ENCODE measurements at places on chromosomes 4 and X.

GRCh38 chr4:33883111-33883510, 2361.2 kb downstream of the ARAP2 start:
- DNase-seq = no peak

DNA sequence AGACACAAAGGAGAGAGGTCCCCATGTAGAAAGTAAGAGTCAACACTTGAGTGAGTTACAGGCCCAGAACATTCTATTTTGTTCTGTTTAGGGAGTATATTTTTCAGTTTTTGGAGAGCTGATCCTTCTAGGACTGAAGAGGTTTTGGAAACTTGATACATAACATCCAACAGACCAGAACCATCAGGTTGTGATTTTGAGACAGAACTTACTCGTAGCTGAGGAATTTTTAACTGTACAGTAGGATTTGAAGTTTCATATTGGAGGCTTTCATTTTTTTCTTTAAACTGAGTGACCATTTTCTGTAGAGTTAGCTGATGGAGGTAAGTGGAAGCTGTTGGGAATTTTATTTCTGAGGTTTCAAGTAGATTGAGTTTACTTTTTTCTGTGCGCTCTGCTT, 73.3 kb downstream of the NCAPG start:
- no peak for DNase-seq

DNA sequence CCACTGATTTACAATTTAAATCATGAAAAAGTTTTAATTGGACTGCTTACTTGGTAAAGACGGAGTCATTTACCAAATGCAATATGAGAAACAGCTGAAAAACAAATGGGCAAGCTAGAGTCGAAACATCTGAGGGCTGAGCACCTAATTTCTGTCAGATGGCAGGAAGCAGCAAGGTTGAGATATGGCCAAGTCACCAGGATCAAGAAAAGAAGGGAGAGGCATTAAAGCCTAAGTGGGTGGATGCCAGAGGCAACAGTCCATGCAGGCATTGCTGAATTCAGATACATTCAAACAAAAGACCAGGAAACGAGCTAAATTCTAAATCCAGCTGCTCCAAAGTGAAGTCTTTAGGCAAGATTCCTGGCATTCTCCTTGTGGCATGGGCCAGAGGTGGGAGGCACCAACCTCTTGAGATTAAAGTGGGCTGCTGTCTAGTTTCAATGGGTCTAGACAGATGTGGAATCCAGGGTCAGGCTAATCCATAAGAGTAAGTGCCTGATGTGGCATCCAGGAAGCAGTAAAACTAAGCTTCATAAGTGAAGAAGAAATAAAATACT, 8.0 kb upstream of the ARSJ start:
- no peak for DNase-seq

DNA sequence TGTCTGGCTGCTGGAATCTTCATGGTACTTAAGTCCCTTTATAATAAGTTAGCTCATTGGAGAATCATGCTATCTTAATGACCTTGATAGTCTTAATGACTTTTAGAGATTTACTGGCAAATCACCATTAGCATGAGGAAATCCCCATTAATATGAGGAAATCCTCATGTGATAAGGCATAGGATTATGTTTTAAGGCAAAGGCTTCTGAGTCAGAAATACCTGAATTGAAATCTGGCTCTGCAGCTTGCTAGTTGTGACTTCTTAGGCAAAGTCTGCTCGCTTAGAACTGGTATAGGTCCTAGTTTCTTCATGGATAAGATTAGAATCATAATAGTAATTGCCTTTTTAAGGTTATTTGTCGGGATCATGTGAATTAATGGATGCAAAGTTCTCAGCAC, 190.2 kb upstream of the BANK1 start:
- no peak for DNase-seq

DNA sequence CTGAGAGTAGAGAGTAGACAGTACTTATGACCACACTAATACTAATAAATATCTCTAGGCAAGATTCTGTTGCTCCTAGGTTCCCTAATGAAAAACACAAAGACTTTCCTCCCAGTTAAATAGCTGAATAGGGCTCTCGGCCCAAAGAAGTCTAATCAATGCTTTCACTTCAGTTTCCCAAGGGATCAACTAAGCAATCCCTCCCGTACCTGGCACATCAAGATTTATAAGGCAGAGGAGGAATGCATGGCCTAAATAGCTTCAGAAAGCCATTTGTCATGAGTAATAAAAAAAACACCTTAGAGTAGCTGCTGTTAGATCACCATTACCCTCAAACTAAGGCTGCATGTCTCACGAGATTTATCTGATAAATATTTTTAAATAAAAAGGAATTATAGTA, 56.8 kb upstream of the EXOC1L start:
- no peak for DNase-seq

- no peak for DNase-seq
Measured at GRCh38 chr4:41709844-41710481, 38.6 kb downstream of the PHOX2B start.

DNA sequence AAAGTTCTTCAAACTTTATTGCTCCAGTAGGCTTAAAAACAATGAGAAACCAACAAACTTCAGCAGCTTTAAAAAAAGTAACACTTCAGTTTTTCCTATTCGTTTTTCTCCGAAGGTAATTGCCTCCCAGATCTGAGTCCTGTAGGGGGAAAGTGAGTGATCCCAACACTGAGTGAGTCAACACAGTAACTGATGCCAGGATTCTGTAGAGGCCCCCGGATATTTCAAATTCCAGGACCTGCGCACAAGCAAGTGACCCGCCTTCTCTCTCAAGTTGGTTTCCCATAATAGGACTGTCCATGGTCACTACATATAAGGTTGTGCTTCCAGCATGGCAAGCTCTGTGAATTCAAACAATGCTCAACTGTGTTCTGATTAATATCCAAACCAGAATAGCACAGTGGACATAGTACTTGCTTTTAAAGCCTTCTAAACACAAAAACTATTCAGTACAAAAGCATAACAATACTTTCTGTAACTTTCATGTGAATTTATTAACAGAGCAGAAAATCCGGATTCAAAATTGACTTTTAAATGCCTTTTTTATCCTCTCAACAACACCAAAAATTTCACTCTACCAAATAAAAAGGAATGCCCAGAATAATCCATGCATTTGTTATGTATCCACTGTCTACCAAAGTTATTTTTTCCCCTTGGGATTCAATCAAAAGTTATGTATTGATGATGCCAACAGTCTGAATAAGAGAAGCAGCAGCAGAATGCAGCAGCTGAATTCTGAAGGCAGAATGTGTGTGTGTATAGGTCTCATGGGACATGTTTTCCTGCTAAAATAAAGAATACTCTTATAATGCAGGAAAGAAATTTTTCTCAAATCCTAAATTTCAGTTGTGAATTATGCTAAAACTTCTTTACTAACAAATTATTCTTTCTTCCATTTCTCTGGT, at the start of gene DMD:
DMD (minus strand) TSS at position 194 of the 905 bp plus-strand sequence. CDS start 237 bp downstream, outside the sequence.
- DNase-seq = no peak

DNA sequence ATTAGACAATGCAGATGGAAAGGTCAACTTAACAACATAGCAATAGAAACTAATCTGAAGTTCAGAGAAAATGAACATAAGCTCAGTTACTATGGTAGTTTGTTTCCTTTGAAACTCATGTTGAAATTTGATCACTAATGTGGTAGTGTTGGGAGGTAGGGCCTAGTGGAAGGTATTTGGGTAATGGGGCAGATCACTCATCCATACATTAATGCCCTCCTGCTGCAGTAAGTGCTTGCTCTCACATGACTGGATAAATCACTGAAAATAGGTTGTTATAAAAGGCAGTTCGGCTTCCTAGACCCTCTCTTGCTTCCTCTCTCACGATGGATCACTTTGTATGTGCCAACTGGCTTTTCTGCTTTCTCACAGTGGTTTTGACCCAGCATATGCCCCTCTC, 567.4 kb upstream of the GALNT7 start:
- no peak for DNase-seq

DNA sequence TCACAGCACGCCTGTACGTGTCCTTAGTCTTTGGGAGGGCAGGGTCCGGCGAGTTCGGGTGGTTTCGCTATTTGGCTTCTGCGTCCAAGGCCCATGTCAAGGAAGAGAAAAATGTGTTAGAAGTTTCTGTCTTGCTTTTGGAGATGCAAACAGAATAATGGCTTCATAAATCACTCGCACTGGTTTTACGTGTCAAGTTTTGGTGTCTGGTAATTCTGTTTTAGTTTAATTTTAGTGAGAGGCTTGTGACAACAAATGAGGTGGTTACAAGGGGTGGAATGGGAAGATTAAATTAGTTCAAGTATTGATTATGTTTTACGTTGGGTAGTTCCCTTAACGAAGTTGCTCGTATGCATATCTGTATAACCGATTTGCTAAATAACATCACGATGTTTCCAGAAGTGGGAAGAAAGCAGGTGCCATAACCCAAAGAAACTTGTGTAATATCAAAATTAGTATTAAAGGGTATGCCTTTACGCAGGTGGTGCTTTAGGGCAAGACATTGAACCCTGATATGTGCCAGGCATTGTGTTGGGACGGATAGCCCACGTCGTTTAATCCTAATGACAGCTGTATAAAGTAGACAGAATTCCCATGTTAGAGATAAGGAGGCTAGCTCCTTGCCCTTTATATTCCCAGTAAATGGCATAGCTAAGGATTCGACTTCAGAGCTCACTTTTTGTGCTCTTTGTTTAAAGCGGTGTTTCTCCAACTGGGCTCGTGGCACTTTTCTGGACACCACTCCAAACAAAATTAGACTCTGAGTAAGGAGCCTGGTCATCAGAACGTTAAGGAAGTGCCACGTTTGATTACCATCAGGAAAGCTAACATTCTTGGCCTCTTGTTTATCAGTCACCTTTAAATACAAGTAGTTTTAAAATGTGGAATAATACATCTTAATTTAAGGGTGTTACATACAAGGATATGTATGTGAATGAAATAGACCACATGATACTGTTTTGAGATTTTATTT, 843 bp downstream of the RPL34 start:
- DNase-seq = no peak

DNA sequence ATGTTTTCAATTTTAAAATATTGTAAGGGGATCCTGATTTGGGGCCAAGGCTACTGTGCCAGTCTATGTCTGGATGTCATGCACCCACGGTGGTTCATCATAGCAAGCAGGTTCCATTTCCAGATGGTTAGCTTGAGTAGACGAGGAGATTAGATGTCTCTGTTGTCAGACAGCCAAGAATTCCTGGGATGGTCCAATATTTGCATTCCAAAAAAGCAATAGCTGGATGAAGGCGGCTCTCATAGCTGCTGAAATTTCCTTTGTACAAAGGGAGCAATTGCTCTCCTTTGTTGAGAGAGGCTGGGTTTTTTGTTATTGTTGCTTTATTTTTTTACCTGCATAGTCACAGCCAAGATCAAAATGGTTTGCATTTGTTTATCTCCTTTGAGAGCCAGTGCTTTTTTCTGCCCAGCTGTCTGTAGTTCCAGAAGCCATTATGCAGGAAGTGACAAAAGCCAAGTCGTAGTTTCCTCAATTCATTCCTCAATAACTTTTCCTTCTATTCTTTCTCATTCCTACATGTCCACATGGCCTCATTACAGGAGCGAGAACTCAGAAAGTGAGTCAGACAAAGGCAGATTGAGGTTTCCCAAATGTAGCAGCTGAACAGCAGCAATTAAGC, 107.9 kb downstream of the MMRN1 start:
- peak; percentile 85 for DNase-seq

GRCh38 chr4:85573270-85573669, 98.3 kb downstream of the ARHGAP24 start:
- DNase-seq = no peak

DNA sequence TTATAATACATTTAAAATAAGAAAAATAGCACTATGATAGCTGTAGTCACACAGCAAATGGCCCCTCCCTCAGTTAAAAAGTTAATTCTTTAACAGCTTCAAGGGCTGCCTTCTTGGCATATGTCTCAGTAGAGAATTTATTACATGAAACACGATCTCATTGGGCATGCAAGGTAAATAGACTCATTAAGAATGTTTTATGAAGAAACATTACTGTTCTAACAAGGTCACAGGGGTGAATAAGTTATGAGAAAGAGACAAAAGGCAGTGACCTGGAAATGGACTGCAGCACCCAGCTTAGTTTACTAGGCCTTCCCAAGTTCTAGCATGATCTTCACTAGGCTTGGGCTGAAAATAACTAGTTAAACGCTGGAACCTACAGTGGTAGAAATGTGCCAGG, 277.7 kb downstream of the NR3C2 start:
- no peak for DNase-seq

DNA sequence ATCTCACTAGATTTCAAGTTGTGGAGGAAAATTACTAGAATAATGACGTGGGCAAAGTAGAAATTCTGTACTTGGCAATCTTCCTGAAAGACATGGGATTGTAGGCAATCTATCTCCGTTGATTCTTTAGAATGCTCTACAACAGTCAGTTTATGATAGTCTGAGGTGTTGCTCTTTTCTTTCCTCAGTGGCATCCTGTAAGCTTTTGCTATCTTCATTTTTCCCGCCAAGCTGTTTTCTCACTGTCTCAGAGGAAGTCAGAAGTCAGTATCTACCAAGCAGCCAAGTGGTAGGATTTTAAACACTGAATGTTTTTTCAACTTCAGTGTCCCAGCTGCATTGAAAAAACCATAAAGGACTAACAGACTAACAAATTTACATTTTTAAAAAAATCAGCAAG, 23.7 kb downstream of the PCDH7 start:
- DNase-seq = no peak

DNA sequence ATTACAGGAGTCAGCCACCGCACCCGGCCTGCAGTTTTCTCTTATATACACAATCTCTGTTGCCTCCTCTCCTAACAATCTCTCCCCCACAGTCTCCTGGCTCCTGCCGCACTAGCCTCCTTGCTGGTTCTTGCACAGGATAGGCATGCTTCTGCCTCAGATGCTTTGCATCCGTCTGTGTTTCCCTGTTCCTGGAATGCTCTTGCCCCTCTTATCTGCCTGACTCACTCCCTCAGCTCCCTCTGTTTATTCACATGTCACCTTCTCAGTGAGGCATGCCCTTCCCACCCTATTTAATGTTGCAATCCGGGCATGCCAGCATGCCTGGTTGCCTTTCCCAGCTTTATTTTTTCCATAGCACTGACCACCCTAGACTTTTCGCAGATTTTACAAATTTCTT, 161.9 kb downstream of the PHF8 start:
- no peak for DNase-seq

- no peak for DNase-seq
Measured at GRCh38 chr4:7906171-7906701, 33.4 kb downstream of the AFAP1 start.

DNA sequence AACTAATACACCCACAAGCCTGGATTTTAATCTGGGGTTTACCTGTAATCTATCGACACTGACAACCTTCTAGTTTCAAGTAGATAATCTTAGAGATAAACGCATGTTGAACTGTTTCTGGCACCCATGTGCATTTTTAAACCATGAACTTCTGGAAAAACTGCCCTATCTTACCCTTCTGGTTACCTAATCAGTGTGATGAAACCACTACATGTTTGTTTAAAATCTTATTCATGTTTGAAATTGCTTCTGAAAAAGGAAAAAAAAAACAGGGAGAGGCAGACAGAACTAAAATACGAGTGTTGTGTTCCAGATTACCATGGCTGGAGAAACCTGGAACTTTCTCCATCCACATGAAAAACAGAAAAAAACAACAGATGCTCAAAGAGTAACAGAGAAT, 139.3 kb downstream of the MID1IP1 start:
- DNase-seq = no peak

GRCh38 chr4:54843946-54844345, 186.2 kb downstream of the KIT start:
- no peak for DNase-seq
